Pancreas (tissue), 10 donors: ENCODE measurements at places on chromosomes 16 and 17. TPM values are rescaled to one million over a fixed set of nuclear protein-coding genes. Genes with fewer than 3 reads are reported as not detected.

Gene LPO
- not detected for total RNA-seq

Gene OR3A1
- total RNA-seq, result not detected

Gene C16orf54
- total RNA-seq, result 0.25 TPM

Gene DOC2B
- 10.1 TPM for total RNA-seq

Gene ACSM5
- 0.31 TPM for total RNA-seq

Gene PPP1R9B
- 23.1 TPM for total RNA-seq

DNA sequence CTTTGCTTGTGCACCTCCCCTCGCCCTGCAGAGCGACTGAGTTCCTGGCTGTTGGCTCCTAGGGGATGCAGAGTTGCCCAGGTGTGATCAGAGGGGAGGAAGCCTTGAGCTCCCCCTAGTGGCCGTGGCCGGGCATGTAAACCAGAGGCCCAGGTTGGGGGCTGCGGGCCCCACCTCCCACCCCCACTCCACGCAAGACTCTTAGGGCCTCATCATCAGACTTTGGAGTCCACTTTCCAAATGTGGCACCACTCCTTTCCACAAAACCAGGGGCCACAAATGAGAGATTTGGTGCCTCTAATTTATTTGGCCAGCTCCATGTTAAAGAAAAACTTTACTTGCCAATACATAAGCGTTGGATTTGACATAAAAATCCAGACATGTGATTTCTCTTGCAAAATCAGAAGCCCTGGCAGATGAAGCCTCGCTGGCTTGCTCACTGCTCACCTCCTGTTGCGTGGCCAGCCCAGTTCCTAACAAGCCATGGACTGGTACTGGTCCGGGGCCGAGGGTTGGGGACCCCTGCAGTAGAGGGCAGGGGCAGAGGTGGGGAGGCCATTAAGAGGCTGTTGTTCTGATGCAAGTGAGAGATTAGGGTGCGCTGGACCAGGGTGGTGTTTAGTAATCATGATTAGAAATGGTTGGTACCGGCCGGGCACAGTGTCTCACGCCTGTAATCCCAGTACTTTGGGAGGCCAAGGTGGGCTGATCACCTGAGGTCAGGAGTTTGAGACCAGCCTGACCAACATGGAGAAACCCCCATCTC lies 28.7 kb upstream of the GAS7 start:
- no peak overlapping the region for H3K4me3 ChIP-seq
- no peaks in the 10 kb centered on the region for H3K4me1 ChIP-seq
- no peak overlapping the region for H3K27ac ChIP-seq
- no peaks in the 10 kb centered on the region for H3K36me3 ChIP-seq

DNA sequence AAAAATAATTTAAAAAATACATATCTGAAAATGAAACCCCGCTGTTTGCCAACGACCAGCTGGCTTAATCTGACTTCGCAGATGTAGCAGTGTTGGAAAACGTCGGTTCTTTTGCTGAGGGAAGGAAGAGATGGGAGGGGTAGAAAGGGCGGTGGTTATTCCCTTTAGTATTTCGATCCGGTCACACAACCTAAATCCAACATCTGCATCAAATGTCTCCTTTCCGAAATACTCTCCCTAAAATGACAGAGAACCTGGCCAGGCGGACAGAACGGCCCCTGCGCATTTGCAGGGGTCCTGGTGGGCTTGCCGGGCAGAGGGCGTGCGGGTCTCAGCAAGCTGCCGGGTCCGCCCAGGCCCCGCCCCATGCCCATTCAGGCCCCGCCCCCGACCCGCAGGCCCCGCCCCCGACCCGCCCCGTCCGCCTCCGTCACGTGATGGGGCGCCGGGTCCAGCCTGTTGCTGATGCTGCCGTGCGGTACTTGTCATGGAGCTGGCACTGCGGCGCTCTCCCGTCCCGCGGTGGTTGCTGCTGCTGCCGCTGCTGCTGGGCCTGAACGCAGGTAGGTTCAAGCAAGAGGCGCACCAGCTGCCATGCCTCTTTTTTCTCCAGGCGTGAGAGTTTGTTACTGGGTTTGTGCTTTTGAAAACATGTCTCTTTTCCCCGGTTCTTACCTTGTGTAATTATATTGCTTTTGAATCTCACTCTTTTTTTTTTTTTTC lies at the start of gene SCPEP1:
Gene SCPEP1, plus strand, starts transcription at position 459 of the 723 bp plus-strand sequence. Its CDS starts 29 bp downstream, at position 488.
- H3K4me1 ChIP-seq, result peaks cover 7% of the 10 kb centered on the region
- H3K27ac ChIP-seq, result peak within 1 kb of the TSS; percentile 17
- H3K27me3 ChIP-seq, result no peaks in the 10 kb centered on the region
- H3K4me3 ChIP-seq, result peak within 1 kb of the TSS; percentile 26

GRCh38 chr17:43720311-43721060 lies 38.1 kb downstream of the SOST start:
- peak; percentile 80 for DNase-seq
- H3K4me1 ChIP-seq, result peaks cover 5% of the 10 kb centered on the region
- peak overlapping the region; percentile 73 for H3K4me3 ChIP-seq
- no peaks in the 10 kb centered on the region for H3K27me3 ChIP-seq
- no peaks in the 10 kb centered on the region for H3K36me3 ChIP-seq
- peak overlapping the region; percentile 74 for H3K27ac ChIP-seq

- H3K27ac ChIP-seq, result no peak overlapping the region
- peak overlapping the region; percentile 52 for H3K4me3 ChIP-seq
- H3K4me1 ChIP-seq, result peaks cover 17% of the 10 kb centered on the region
- no peak for DNase-seq
Observed at GRCh38 chr17:42460371-42460770, 1.7 kb downstream of the ATP6V0A1 start.

DNA sequence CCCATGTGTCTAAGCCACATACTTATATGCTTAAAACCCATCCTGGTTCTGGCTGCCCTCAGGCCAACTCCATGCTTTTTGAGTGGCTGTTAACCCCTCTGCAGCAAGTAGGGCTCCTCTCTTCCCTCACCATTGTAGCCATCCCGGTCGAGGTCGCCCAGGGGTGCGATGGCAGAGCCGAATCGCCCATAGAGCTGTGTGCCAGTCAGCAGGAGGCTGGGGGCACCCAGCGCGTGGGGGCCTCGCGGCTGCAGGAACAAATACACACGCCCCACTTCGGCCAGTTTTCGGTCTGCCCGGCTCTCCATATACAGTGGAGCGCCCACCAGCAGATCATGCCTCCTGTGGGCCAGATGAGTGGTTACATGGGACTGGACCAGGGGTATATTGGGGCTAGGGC lies 6.1 kb downstream of the ITGA2B start:
- no peak overlapping the region for H3K4me3 ChIP-seq
- H3K27ac ChIP-seq, result no peak overlapping the region
- DNase-seq, result no peak

DNA sequence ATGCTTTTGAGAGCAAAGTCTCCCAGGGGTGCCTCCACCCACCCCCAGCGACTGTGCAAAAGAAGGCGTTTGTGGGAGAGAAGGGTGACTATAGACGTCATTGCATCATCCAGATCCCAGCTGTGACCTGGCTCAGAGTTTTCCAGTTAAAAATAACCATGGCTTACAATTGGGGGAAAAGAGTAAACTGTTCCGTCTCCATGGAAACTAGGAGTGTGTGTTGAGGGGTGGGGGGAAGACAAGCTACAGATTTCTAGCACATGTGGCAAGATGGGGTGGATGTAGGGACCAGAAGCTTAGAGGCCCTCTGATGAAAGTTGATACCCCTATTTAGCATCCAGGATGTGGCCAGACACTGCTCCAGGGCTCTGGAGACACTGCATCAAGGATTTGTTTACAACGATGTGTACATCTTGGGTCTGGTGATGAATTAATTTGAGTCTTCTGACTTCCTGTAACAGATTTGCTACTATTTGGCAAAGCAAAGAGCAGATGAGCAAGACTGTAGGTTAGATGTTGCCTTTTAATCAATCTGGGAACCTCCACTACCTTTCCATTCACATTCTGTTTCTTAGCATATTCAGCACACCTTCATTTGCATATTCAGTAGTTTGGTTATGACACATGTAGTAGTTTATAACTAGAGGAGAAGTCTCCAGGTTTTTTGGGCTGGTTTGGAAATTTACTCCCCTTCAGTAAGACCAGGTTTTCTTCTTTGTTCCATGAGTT lies 6.2 kb upstream of the DUSP14 start:
- H3K4me3 ChIP-seq, result no peak overlapping the region
- H3K36me3 ChIP-seq, result peaks cover 10% of the 10 kb centered on the region
- H3K27ac ChIP-seq, result no peak overlapping the region

GRCh38 chr17:31111183-31111582 lies 16.4 kb downstream of the NF1 start:
- no peak overlapping the region for H3K4me3 ChIP-seq
- no peak for DNase-seq
- no peaks in the 10 kb centered on the region for H3K27me3 ChIP-seq
- H3K27ac ChIP-seq, result no peak overlapping the region

- H3K4me3 ChIP-seq, result no peak overlapping the region
- DNase-seq, result no peak
- no peak overlapping the region for H3K27ac ChIP-seq
- H3K27me3 ChIP-seq, result no peaks in the 10 kb centered on the region
- H3K36me3 ChIP-seq, result no peaks in the 10 kb centered on the region
Observed at GRCh38 chr16:13959626-13960025, 39.7 kb downstream of the ERCC4 start.

DNA sequence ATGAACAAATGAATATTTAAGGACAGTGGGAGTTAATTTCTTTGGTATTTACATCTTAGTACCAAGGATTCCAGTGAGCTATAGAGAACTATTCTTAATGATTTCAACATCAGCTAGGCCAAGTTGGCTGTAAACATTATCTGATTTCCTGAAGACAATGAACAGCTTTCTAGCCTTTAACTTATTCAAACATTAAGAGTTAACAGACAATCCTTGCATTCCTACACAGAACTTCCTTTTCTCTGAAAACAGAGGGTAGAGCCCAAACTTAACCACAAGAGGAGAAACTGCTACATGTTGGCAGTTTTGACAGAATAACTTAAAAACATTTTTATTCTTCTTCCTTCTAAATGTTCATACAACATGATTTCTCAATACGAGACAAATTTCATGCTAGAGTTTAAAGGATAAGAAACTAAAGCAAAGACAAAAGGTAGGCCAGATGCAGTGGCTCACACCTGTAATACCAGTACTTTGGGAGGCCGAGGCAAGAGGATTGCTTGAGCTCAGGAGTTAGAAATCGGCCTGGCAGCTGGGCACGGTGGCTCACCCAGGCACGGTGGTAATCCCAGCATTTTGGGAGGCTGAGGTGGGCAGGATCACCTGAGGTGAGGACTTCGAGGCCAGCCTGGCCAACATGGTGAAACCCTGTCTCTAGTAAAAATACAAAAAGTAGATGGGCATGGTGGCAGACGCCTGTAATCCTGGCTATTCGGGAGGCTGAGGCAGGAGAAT lies 4.4 kb downstream of the CRLF3 start:
- H3K4me1 ChIP-seq, result peaks cover 8% of the 10 kb centered on the region
- H3K27me3 ChIP-seq, result no peaks in the 10 kb centered on the region
- no peak overlapping the region for H3K27ac ChIP-seq
- H3K36me3 ChIP-seq, result no peaks in the 10 kb centered on the region
- no peak for DNase-seq

GRCh38 chr16:72879846-72880245 lies 168.1 kb downstream of the ZFHX3 start:
- no peak overlapping the region for H3K4me3 ChIP-seq
- H3K27ac ChIP-seq, result no peak overlapping the region
- no peak for DNase-seq
- H3K27me3 ChIP-seq, result no peaks in the 10 kb centered on the region

DNA sequence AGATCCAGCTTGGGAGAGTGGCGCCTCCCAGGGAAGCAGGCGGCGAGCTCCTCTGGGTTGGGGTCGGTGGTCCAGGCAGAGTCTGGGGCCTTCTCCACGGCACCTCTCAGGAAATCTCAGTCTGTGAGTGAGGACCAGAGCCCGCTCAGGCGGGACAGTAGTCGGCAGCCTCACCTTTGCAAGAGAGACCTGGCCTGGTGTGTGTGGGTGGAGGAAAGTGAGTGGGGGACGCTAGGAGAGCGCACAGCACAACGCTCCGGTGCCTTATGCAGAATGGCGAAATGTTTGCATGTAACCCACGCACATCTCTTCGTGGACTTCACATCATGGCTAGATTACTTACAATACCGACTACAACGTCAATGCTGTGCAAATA lies 2.2 kb downstream of the AHSP start:
- no peaks in the 10 kb centered on the region for H3K4me1 ChIP-seq
- H3K27me3 ChIP-seq, result no peaks in the 10 kb centered on the region
- no peak overlapping the region for H3K27ac ChIP-seq

DNA sequence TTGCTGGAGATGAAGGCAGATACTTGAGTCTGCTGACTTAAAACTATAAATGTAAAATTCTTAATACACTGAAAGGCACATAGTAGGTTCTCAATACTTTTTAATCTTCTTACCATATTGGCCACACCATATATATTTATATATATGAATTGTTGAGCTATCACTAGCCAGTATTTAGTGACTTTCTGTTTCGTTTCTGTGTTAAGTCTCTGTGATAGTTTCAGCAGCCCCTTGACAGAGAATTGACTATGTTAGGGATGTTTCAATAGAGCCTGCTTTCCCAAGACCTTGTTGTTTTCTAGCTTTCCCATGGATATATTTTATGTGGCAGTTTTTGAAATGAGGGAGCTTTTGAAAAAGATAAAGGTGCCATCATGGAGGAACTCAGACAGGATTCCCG lies 206.5 kb upstream of the GOT2 start:
- no peaks in the 10 kb centered on the region for H3K4me1 ChIP-seq
- no peak overlapping the region for H3K4me3 ChIP-seq
- H3K36me3 ChIP-seq, result no peaks in the 10 kb centered on the region
- no peaks in the 10 kb centered on the region for H3K27me3 ChIP-seq
- no peak for DNase-seq

GRCh38 chr16:1638757-1639156 lies 26.6 kb downstream of the CRAMP1 start:
- H3K4me3 ChIP-seq, result no peak overlapping the region
- H3K27me3 ChIP-seq, result no peaks in the 10 kb centered on the region
- DNase-seq, result no peak
- peaks cover 4% of the 10 kb centered on the region for H3K36me3 ChIP-seq
- no peak overlapping the region for H3K27ac ChIP-seq
